ENCODE measurements at places on chromosomes 4 and X. TPM values are rescaled to one million over a fixed set of nuclear protein-coding genes. Genes with fewer than 3 reads are reported as not detected.

DAPP1 gene
- total RNA-seq: 0.09 TPM

ARAP2 gene
- total RNA-seq: 0.16 TPM

GRIA2 gene
- total RNA-seq: not detected

EOLA2 gene
- total RNA-seq: 11.7 TPM

KLKB1 gene
- total RNA-seq: 0.16 TPM

PDZD4 gene
- total RNA-seq: under 0.01 TPM

PABPC1L2B gene
- total RNA-seq: not detected

FGFR3 gene
- 3.3 TPM for total RNA-seq

DKK2 gene
- total RNA-seq: 9.1 TPM

MTMR1 gene
- total RNA-seq: 15.0 TPM

UGT2B17 gene
- total RNA-seq: not detected

SLC35A2 gene
- 7.4 TPM for total RNA-seq

MEPE gene
- total RNA-seq: not detected

DCAF12L1 gene
- total RNA-seq: not detected

TMPRSS11F gene
- total RNA-seq: not detected

RADX gene
- total RNA-seq: 1.2 TPM

DIAPH2 gene
- 8.7 TPM for total RNA-seq

HOPX gene
- 0.34 TPM for total RNA-seq

ADGRL3 gene
- total RNA-seq: not detected

COL25A1 gene
- total RNA-seq: 0.34 TPM

ZAR1 gene
- total RNA-seq: not detected

RHOXF1 gene
- total RNA-seq: not detected

TRPC5OS gene
- not detected for total RNA-seq

CPZ gene
- 12.2 TPM for total RNA-seq

FGFRL1 gene
- 35.7 TPM for total RNA-seq

MAP7D2 gene
- not detected for total RNA-seq

ANKRD50 gene
- 27.7 TPM for total RNA-seq

ARX gene
- total RNA-seq: not detected

KDR gene
- 0.16 TPM for total RNA-seq

FGB gene
- not detected for total RNA-seq

GAGE12J gene
- total RNA-seq: not detected

RS1 gene
- not detected for total RNA-seq

CYTL1 gene
- total RNA-seq: not detected

ZNF141 gene
- 4.8 TPM for total RNA-seq

FOXO4 gene
- total RNA-seq: 4.1 TPM

TAF9B gene
- 23.0 TPM for total RNA-seq

SPINK2 gene
- total RNA-seq: not detected

CORIN gene
- total RNA-seq: 0.16 TPM

NXT2 gene
- total RNA-seq: 8.1 TPM

UGT2A1 gene
- not detected for total RNA-seq

FGFBP1 gene
- total RNA-seq: not detected

SLC4A4 gene
- 8.5 TPM for total RNA-seq

SSX2B gene
- not detected for total RNA-seq

GK gene
- 21.6 TPM for total RNA-seq

CD38 gene
- not detected for total RNA-seq

ARMCX4 gene
- 5.8 TPM for total RNA-seq

YIPF6 gene
- 9.9 TPM for total RNA-seq

ADGRG2 gene
- total RNA-seq: under 0.01 TPM

UGT8 gene
- not detected for total RNA-seq

Measured in bronchial smooth muscle cell (primary cell).